Cardiac septum (tissue), 1 donor: ENCODE measurements at places on chromosomes 12 and 14. TPM values are rescaled to one million over a fixed set of nuclear protein-coding genes. Genes with fewer than 3 reads are reported as not detected.

DNA sequence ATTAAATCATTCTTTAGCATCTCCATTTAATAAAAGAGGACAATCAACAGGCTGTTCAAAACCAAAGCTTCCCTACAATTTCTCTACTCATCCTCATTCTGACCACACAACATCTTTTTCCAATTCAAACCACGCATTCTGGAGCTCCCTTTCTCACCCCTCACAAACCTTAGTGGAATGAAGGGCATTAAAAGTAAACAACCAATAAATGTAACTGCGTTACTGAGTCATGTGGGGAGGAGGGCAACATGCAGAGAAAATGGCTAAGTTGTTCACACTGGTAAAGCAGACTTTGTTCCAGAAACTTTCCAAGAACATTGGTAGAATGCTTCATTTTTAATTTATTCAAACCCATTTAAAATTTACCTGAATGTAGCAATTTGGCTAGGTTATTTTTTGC, 19.6 kb downstream of the SOX5 start:
- DNase-seq: no peak

DNA sequence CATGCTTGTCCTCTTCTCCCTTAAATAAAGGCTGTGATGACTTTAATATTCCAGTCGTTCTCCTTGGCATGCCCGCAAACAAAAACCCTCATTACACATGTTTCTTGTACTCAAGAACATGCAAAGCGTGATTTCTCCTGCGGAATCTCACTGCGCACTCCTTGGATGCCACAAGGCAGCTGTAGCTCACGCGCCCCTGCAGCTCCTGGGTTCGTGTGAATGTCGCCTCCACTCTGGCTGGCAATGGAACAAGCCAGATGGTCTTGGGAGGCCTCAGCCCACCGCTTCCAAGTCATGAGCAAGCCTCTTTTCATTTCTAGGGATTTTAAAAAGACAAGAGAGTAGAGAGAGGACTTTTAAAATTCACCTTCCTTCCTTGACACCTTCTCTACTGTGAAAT, 403.8 kb downstream of the PCNX1 start:
- DNase-seq: no peak

SSTR1 gene
- 0.59 TPM for total RNA-seq

DNA sequence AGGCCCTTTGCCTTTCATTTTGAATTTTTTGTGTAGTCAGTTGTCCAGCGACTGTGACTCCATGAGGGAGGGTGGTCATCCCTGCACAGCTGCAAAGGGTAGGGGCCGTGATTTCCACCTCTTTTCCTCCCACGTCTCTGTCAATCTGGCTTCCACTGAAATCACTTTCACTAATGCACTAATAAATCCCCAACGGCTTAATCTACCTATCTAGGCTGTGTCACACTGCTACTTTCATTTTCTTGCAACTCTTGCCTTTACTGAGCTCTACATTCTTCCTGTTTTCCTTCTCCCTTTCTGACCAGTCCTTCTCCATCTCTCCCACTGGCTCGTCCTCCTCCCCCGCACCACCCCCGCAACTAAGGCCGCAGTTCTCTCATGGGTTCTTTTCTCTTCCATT, 212.3 kb upstream of the FOXN3 start:
- no peak for DNase-seq

SMOC1 gene
- total RNA-seq: 0.22 TPM

DNA sequence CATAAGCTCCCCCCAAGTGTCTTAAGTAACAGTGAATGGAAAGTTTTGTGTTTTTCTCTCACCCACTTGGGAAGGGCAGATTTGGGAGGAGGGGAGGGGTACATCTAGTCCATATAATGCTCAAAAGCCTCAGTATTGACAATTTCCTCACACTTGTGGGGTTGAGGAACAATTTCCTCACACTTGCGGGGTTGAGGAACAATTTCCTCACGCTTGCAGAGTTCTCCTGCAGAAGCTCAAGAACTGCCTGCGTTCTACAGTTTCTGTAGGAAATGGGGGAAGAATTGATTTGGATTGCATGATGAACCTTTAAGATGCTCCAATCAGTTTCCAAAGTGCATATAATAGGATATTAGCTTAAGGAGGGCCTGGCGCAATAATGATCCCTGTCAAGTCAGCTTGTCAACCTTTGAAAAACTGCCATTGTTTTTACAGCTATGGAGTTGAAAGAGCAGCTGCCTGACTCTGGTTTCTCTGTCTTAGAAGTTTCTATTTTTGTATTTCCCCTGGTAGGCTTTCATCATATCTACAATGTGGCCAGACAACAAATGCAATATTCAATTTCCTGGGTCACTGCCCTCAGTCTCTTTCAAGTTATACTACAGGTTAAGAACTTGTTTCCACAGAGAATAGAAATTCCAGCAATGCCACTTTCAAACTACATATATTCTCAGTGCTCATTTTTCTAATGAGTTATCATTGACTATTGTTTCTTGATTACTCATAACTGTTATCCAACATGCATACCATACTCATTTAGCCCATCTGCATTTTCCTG, 66.5 kb downstream of the PLEKHG7 start:
- DNase-seq: no peak

GRCh38 chr12:4213471-4213870, 60.1 kb upstream of the CCND2 start:
- DNase-seq: no peak

DNA sequence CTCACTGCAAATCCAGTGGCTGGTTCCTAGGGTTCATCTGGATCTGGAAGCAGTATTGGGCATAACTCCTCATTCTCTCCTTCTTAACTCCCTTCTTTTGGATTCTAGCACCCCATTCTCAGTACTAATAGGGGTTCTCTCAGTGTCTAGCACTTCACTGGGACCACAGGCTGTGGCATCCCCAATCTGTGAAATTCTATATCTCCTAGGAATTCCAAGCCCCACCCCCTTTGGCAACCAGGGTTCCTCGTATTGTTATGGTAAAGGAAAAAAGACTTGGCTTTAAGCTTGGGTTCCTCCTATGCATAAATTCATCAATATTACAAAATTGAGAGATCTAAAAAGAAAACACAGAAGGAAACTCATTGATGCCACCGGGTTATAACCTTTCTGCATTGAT, 45.0 kb upstream of the FBXO21 start:
- no peak for DNase-seq

- no peak for DNase-seq
These were observed 26.8 kb upstream of the PEX5 start for GRCh38 chr12:7162691-7163114.

- peak; percentile 71 for DNase-seq
These were observed 712 bp upstream of the FZD10 start for GRCh38 chr12:130161261-130162243.

NTS gene
- total RNA-seq: not detected

DNA sequence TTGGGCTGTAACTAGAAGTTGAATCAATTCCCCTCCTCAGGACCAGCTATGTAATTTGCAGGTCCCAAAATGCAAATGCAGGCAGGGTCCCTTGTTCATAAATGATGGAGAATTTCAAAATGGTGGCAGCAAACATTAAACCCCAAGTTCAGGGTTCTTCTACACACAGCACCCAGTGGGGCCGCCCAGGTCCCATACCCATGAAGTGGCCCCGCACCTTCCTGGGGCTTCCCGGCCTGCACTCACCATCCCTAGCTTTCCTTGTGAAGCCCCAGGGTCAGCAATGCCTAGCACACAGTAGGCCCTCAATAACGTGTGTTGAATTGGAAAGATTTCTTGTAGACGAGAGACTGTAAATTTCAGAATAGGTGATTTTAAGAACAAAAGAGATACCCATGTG, 76.0 kb downstream of the NTF3 start:
- no peak for DNase-seq

TDP1 gene
- total RNA-seq: 2.8 TPM

DNA sequence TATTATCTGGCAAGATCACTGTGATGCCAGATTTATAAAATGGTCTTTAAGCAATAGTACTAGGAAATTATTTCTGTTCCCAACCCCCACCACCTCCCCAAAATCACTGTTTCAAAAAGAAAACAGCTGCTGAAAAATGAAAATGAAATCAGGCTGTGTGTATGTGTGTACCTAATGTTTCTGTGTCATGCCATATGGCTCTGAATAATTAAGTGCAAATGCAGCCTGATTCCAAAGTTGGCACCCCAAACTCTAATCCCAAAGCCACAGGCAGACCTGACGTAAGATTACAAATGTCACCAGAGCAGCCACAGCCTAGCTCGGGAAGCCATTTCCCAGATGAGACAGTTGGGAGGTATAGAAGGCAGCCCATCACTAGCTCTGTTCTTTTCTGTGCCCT, 175.5 kb downstream of the MED13L start:
- DNase-seq: no peak

DNA sequence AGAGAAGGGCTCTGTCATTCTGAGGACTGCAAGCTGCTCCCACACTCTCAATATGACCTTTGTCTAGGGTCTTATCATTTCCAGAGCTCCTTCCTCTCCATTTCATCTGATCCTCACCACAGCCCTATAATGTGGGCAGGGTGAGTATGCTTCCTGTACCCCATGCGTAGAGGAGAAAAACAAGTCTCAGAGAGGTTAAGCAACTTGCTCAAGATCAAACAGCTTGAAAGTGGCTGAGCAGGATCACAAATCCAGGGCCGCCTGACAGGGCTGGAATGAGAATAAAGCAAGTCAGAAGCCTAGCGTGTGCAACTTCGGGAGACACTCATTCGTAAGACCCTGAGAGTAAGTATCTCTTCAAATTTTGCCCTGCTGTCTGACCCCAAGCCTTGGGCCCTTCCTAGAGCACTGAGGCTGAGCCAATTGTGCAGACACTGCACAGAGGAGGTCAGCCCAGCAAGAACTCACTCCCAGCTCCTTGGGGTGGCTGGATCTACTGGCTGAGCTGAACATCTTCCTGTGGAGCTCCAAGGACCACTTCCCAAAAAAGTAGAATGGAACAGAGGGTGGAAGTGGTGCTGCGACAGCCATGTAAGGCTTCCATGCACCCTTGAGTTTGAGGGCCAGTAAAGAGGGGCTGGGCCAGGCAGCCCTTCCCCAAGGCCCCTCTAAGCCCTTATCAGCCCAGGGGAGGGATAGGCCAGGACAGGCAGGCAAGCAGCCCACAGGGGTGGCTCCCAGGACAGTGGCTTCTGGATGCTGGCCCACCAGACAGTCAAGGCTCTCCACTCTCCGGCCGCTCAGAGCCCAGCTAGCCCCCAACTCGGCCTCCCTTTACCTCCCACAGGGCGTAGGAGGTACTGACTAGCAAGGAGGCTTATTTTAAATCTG, 10.5 kb downstream of the ZFP36L1 start:
- DNase-seq: peak; percentile 50

DNA sequence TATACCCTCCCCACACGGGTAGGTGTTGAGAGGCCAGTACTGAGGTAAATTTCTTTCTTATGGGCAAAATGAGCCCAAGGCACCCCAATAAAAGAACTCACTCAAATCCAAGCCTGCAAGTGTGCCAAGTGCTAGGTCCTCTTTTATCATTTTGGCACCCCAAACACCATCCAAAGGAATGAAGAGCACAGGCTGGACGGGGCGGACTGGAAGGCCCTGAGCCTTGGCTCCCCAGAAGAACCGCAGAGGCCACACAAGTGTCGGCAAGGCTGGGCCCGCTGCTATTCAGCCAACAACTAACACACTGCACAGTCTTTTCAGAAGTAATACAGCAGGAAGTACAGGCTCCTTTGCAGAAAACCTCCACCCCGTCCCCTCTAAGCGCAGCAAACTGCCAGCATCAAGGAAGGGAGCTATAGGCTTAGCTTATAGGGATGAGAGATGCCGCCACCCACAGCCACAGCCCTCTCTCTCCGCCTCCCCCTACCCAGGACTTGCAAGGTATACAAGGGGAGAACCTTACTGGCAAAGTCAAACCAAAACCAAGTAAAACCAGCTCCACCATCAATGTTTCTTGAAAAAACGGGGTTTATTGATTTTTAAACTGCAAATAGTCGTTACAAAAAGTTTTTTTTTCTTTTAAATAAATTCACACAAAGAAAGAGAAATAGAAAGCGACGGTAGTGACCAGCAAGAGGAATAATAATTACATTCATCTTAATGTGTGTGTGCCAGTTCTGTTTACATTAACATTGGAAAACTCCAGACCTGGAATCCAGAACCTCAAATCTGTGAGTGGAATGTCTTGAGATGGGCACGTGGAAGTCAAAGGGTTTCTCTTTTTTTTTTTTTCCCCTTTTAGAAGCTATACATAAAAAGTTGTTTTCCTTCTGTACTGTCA, 5.5 kb downstream of the ZFP36L1 start:
- peak; percentile 75 for DNase-seq

TMEM233 gene
- 1.2 TPM for total RNA-seq

ADAM20 gene
- total RNA-seq: 0.78 TPM

- DNase-seq: no peak
These were observed 47.1 kb downstream of the FBRSL1 start for GRCh38 chr12:132537049-132537448.

DNA sequence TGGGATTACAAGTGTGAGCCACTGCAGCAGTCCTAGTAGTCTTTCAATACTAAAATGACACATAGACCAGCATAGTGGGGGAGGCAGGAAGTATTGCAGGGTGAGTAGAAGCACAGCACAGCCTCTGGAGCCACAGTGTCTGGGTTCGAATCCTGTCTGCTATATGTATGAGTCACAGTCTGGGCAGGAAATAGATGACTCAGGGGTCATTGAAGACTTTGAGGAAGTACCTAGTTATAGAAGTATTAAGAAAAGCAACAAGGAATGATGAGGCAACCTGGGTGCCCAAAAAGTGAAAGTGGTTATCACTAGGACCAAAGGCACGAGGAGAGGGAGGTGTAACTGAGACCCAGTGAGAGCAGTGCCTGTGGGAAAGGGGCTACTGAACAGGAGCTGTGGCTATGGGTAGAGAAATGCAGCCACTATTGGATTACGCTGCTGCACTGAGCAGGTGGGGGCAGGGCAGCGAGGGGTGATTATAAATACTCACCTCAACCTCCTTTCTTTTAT, 124.0 kb downstream of the PDE3A start:
- no peak for DNase-seq

DNA sequence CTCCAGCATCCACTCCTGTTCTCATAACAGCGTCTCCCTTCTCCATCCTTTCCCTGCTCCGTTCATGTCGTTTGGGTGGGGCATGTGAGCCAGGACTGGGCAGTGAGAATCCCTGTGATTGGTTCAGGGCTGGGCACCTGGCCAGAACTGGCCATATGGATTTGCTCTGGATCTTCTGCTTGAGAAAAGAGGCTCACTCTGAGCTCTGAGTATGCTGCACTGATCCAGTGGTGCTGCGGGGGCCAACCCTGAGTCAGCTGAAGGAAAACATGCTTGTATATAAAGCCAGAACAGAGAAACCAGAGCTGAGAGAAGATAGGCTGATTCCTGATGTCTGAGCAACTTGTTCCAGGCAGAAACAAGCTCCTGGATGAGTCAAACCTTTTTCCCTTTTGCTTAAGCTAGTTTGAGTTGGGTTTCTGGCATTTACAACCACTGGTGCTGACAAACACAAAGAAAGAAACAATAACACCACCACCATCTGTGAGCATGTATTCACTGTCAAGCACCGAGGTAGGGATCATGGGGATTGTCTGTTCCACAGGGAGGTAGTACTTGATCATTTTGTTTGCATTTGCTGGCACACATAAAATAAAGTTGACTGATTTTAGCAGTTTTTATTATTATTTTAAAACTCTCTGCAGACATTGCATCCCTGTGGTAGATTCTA, 14.0 kb upstream of the HPD start:
- DNase-seq: no peak

ARL6IP4 gene
- total RNA-seq: 139 TPM
